ENCODE measurements at places on chromosomes 1 and 21.
A peak's percentile ranks its signal among the peaks of the same experiment; 100 is the strongest.

- DNase-seq, result peak; percentile 79
Measured at GRCh38 chr1:176880955-176881595, 283.4 kb downstream of the ASTN1 start.

GRCh38 chr1:30188329-30188728 lies 535.1 kb downstream of the MATN1 start:
- DNase-seq, result no peak

DNA sequence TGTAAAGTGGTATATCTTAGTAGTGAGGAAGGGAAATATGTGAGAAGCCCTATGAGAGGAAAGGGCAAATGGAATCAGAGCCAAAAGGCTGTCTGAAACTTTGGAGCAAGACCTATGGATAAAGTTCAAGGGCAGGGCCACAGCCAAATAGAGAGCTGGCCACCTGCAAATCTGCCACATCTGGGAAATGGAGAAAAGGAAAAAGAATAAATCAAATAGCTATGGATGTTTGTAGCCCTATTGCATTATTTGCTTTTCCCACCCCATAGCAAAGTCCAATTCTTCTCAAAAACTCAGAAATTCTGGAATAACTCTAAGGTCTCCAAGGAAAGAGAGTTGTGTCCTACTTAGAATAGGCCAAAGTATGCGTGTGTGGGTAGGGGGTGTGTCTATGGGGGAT lies 4.0 kb upstream of the HLX start:
- DNase-seq, result no peak

DNA sequence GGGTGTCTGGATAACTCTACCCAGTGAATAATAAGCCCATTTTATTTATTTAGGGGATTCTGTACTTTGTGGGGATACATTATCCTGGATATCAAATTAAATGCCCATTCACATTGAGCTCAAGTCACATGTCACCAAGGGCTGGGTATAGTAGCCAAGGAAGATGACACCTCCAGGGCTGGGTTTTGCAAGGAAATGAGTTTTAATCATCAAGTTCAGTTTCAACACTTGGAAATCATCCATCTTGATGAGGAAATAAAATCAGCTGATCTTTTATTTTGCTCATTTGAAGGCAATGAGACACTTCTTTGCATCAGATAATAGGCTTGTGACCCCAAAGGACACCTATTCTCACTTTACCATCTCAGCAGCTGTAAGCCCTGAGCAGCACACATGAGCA lies 80.0 kb upstream of the TNR start:
- no peak for DNase-seq

GRCh38 chr1:155304558-155305063 lies 3.4 kb upstream of the PKLR start:
- no peak for DNase-seq

DNA sequence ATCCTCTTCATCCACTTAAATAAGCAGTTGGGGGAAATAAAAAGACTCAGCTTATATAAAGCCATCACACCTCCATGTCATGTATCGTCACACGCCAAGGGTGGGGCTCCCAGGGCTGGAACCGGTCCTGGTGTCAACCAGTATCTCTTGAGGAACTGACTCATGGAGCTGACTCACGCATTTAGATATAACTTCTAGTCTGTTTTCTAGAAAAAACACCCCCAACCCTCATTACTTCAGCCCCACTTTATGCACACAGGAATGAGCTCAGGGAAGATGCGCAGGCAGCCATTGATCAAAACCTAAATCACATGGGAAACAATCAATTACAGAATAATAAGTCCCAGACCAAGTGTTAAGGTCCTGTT lies 6.9 kb upstream of the IL22RA1 start:
- DNase-seq, result peak; percentile 47

DNA sequence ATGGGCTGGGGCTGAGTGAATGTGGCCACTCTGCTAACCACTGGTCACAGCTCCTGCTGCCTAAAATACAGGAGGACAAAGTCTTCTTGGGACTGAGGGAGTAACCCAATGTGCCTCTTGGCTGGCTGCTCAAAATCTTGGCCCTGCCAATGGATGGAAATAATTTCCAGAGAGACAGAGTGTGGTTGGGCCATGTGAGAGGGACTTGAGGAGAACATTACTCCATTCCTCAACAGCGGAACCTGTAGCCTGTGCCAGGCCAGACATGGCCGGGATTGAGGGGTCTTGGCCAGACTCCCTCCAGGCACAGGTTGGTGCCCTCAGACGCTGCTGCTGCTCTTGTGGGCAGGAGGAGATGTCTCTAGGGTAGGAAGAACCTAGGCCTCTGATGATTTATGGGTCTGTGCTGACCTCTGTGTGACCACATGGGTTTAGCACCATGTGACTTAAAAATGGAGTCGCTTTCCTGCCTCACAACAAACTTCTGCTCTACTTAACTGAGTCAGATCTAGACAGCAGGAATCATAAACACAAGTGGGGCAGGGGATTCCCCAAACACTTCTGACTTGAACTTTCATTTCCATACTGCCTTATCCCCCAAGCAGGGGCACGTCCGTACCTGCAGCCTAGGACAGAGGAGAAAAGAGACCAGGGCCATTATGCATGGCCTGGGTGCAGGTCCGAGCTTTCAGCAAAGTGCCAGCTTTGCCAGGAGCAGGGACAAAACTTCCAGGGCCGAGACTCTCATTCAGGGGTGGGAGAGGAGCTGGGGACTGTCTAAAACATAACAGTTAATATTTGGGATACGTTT lies 79.2 kb downstream of the CD34 start:
- DNase-seq, result peak; percentile 90

DNA sequence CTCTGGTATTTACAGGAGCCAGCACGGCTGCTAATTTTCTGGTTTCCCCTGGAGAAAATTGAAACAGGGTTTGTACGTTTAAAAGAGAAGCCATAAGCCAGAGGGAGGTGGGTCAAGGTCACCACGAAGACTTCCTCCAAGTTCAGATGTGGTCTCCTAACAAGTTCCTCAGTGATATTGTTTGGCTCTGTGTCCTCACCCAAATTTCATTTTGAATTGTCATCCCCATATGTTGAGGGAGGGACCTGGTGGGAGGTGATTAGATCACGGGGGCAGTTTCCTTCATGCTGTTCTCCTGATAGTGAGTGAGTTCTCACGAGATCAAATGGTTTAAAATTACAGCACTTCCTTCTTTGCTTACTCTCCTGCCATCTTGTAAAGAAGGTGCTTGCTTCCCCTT lies 295.4 kb upstream of the DAB1 start:
- DNase-seq, result no peak

- no peak for DNase-seq
Measured at GRCh38 chr1:156556354-156556753, 16.0 kb downstream of the IQGAP3 start.

Data from myocyte (in vitro differentiated cells).